CD4-positive, alpha-beta T cell treated with Interleukin-17A for 4 hours (primary cell): ENCODE measurements at places on chromosomes 2 and 18.

DNA sequence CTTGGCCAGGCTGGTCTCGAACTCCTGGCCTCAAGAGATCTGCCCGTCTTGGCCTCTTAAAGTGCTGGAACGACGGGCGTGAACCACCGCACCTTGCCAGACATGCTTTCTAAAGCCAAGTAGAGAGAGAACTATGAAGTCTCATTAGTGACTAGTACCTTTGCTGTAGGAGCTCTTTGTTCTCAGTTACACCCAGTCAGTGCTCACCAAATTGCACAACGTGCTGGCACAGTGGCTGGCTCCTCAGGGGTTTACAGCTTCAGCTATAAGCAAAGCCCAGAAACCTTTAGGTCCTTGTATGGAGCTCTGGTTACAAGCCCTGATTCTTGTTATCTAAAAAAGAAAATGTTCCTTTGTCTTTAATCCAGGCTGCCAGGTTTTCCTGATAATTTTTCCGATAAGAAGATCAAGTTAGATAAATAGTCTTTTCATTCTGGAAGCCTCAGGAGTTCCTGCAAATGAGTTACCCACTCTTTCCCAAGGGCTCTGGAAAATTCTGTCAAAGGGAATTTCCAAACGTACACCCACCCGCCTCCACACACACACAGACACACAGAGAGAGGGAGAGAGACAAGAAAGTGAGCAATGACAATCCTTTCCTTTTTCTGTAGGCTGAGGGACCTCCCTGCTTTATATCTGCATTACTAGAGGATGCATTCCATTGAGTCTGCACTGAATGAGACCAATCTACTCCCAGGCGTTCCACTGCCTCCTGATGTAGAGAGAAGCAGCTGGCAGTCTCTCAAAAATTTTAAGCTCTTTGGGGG is 100.2 kb upstream of the CSRNP3 start:
- no peak for DNase-seq

DNA sequence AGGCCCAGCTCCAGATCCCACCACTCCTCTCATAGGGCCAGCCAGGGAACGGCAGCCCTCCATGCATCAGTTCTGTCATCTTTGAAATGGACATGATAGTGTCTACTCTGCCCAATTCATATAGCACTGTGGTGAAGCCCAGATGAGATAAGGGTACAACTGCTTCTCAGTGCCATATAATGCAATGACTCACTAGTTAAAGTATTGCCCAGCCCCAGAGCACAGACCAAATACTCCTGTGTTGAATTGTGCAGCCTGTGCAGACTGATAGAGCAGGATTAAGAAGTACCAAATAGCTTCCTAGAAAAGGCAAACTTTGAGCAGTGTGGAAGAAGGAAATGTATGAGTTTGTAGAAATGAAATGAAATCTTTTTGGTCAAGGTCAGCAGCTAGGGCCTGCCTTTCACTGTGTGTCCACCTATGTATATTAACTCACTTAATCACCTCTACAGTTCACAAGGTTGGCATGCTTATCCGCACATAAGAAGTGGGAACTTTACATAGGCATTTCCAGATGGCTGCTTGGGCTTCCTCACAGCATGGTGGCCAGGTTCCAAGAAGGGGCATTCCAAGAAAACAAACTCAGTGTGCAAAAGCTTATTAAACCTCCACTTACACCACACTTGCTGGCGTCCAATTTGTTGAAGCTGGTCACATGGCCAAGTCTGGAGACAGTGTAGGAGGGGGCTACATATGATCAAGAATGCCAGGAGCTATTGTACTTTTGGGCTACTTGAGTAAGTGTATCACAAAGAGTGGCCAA is 102.8 kb upstream of the COPS8 start:
- no peak for DNase-seq

GRCh38 chr2:127733816-127734537 is 32.7 kb downstream of the SFT2D3 start:
- no peak for DNase-seq

GRCh38 chr2:200259577-200259957 is 46.9 kb upstream of the SPATS2L start:
- DNase-seq = no peak

DNA sequence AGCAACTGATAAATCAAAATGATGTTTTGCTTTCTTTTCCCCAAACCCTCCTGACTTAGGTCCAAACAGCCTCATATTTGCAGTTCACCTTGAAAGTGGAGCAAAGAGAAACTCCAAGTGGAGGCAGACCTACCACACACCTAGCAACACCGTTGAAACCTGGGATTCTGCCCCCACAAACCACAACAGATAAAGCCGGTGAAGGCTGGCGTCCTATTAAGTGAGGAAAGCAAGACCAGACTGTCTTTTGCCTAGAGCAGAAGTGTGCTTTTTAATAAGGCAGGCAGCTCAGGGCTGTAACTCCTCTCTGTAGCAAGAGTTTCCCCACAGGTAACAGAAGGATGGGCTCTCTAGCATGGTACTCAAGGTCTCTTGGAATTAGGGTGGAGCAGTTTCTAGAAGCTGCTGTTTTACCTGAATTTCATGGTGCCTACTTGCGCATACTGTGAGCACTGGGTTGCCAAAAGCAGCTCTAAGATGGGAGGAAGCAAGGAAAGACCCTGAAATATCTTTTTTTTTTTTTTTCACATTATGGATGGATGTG is 336.9 kb downstream of the BCL11A start:
- no peak for DNase-seq

GRCh38 chr2:7692657-7693161 is 775.5 kb downstream of the RNF144A start:
- DNase-seq = no peak

- DNase-seq = no peak
Measured at GRCh38 chr2:237213315-237214022, 127.8 kb downstream of the COPS8 start.

- DNase-seq = no peak
Measured at GRCh38 chr2:237465515-237466148, 21.4 kb upstream of the MLPH start.

DNA sequence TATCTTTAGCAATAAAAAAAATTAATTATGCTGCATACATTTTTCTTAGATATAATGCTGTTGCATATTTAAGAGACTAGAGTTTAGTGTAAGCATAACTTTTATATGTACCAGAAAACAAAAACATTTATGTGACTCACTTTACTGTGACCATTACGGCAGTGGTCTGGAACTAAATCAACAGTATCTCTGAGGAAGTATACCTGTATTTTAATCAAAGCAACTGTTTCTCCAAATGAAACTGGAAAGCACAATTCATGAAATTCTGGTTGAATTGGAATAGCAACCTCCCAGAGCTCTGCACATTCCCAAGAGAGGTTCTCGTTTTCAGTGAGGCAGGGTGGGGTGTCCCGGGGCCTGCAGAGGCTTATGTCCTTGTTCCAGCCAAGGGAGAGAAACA is 112.2 kb upstream of the TACR1 start:
- no peak for DNase-seq

DNA sequence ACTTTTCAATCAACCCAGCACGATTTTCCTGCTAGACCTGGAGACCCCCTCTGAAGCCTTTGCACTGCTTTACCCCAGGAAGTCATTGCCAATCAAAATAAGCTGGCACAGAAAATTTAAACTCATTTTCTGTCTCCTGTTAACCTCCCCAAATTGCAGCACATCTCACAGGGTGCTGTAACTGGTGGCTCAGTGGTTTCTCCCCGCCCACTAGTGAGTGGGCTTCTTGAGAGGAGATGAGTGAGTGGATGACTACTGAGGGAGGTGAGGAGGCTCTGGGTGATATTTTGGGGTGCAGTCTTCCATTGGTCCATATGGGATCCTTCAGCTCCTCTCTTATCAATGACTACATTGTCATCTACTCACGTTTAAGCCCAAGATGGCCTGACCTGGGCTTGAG is 239.8 kb upstream of the HS6ST1 start:
- DNase-seq = no peak

- no peak for DNase-seq
Measured at GRCh38 chr2:3578987-3579386, 3.9 kb downstream of the RPS7 start.

DNA sequence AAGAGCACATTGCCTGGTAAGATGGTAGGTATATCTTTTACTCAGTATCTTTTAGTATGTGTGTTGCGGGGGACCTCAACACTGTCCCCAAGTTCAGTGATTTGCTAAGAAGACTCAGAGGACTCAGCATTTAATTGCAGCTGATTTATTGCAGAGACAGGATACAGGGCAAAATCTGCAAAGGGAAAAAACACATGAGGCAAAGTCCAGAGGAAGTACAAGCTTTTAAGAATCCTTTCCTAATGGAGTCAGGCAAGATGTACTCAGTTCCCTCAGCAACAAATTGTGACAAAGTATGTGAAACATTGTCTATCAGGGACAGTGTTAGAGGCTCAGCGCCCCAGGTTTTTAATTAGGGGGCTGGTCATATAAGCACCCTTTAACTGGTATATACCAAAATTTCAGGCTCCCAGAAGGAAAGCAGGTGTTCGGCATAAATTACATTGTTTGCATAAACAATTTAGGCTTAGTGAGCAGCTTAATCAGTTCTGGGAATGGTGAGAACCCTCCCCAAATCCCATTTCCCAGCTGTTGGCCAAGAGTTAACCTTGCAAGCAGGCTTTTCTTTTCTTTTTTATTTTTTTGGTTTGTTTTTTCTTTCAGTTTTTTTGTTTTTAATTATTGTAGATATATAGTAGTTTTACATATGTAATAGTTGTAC is 41.7 kb downstream of the RAB3GAP1 start:
- DNase-seq = no peak

DNA sequence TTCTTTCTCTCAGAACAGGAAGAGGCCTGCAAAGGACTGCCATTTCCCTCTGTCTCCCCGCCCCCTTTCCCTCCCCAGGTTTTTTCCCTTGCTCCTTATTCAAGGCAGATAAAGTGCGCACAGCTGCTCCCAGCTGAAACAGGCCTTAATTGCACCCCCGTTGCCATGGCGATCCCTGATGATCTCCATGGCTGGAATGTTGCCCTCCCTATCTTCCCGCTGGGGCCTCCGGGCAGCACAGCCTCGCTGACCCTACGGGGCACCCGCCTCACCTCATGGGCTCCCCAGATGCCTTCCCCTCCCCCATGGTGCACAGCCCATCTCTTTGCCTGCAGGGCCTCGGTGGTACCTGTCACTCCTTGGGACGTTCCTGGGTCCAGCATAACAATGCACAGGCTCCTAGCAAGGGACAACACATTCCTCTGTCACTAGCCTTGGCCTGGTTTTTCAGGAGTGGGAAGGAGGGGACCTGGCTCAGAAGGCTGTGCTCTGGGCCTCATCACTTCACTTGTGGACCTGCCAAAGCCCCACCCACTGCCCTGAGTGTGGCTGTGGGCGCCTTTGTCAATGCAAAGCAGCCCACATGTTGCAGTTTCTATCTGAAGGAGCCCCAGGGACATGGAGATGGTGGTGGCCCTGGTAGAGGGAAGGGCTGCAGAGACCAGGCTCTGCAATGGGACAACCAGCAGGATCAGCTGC is 115.0 kb downstream of the CELF4 start:
- DNase-seq = no peak

GRCh38 chr2:232588680-232589585 is 38.4 kb downstream of the EIF4E2 start:
- no peak for DNase-seq

DNA sequence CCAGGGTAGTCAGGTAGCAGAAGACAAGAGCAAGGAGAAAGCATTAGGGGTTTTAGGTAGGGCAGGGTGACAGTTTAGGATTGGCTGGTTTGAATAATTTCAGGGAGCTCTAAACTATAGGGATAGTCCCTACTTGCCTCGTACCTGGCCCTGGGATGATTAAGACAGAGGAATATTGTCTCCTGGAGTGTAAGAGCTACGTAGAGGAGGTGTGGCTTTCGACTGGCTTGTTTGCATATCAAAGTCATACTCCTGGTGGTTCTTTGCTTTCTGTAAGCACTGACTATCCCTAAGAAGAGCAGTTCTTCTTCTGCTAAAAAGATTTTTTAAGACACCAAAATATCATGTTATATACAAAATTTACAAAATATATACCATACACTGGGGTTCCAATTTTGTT is 1867.4 kb downstream of the SUCLG1 start:
- DNase-seq = no peak

GRCh38 chr18:22800551-22800951 is 132.6 kb upstream of the RBBP8 start:
- no peak for DNase-seq

GRCh38 chr2:200438846-200439245 is 71.0 kb downstream of the KCTD18 start:
- DNase-seq = no peak

GRCh38 chr2:175436076-175436475 is 254.6 kb upstream of the ATP5MC3 start:
- no peak for DNase-seq

GRCh38 chr2:50535971-50536759 is 495.8 kb downstream of the NRXN1 start:
- no peak for DNase-seq

GRCh38 chr2:193542762-193543161 is 1348.0 kb upstream of the TMEFF2 start:
- DNase-seq = no peak

DNA sequence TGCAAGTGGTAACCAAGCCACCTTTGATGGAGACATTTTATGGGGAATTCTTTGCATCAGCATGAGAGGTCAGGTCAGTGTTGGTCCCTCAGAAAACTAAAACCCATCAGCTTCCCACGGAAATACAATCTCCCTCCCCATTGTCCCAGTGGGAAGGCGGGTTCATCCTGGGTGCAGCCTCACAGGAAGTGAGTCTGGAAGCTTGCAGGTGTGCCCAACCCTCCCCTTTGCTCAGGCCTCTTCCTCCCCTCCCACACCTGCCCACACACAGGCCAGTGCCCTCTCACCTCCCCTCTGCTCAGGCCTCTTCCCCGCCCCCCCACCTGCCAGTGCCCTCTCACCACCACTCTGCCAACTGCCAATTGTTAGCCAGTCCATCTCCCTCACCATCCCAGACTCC is 166.8 kb upstream of the RAB6C start:
- DNase-seq = no peak

DNA sequence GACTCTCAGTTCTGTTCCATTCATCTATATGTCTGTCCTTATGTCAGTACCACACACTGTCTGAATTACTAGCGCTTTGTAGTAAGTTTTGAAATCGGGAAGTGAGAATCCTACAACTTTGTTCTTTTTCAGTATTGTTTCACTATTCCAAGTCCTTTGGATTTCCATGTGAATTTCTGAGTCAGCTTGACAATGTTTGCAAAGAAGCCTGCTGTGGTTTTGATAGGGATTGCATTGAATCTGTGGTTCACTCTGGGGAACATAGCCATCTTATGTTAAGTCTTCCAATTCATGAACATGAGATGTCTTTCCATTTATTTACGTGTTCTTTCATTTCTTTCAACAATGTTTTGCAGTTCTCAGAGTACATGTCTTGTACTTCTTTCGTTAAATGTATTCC is 15.0 kb downstream of the SLC3A1 start:
- DNase-seq = no peak

GRCh38 chr18:6279308-6279707 is 135.4 kb downstream of the L3MBTL4 start:
- no peak for DNase-seq

DNA sequence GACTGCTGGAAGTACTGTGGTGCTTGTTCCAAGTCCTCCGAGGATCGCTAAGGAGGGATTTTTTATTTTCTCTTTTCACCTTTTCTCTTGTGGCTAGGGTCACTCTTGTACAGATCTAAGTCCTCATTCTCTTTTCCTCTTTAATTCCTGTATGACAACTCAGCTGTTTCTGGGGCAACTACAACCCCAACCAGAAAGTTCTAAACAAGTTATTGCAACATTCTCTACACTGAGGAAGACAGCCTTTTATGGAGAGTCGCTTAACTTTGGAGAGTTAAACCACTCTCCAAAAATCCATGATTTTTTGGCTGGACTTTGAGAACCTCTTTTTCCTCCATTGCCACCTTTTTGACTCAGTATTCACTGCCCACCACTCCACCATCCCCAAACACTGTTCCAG is 74.0 kb upstream of the SESTD1 start:
- DNase-seq = no peak

GRCh38 chr18:68569936-68570335 is 145.0 kb downstream of the TMX3 start:
- no peak for DNase-seq
